ENCODE measurements at places on chromosomes 7 and 10. TPM values are rescaled to one million over a fixed set of nuclear protein-coding genes. Genes with fewer than 3 reads are reported as not detected.
A peak's percentile ranks its signal among the peaks of the same experiment; 100 is the strongest.

DNA sequence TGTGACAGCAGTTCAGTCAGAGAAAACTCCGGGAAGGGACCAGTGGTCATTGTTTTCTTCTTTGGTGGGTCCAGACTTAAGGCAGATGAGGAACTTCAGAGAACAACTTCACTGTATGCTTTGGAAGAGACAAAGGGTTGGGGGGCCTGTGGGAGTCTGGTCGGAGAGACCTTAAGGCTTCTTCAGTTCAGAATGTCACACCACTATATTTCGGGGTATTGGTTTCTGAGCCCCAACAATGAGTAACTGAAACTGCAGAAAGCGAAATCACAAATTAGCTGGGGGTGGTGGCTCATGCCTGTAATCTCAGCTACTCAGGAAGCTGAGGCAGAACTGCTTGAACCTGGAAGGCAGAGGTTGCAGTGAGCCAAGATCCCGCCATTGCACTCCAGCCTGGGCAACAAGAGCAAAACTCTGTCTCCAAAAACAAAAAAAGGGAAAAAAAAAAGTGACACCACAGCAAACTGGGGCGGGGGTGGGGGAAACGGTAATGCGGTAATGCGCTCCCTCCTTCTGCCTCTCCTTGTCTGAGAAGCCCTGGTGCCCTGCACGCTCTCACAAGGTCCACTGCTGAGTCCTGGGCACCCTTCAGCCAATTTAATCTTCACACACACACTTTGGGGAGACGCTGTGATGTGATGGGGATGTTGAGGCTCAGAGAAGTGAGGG, 2.2 kb upstream of the ADIRF start:
- DNase-seq, result no peak

DNA sequence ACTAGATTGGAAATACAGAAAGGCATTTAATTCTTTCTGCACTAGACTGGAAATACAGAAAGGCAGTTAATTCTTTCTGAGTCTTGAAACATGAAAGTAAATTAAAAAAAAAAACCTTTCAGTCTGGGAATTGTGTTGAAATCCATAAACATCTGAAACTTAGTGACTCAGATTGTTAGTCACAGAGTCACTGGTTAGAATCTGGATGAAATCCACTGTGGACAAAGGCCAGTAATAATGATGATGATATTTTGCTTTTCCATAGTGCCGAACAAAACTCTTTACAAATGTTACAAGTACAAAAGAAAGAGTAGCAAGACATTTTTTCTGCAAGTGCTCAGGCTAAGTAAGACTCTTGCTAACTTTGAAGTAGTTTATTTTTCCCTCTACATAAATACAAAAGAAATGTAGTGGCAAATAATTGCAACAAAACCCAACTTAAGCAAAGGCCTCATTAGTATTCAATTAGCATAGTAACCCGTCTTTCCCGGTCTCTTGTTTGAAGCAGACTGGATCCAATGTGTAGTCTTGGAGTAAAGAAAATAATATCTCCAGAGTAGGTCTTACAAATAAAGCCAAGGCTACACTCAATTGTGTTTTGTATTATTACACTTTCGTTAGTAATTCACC, 5.8 kb upstream of the PRTFDC1 start:
- DNase-seq, result no peak

GRCh38 chr10:7173948-7174347, 236.9 kb downstream of the SFMBT2 start:
- no peak for DNase-seq

DNA sequence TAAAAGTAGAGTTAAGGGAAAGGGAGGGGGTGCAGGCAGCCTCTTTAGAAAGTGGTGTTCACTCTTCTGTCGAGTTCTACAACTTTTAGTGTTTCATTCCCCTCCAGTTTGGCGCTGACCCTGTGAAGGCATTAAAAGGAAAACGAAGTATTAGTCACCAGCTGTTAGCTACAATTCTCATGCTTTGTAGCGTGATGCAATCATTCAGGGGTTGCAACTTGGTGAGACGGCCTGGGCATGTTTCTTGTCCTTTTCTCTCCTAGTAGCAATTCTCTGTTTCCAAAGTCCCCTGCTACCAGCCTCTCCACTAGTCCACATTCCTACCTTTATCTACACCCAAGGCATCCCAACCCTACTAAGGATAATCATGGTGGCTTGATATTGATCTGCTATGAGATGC, 33.7 kb upstream of the DGKI start:
- no peak for DNase-seq

The NAT16 gene
- total RNA-seq, result not detected

DNA sequence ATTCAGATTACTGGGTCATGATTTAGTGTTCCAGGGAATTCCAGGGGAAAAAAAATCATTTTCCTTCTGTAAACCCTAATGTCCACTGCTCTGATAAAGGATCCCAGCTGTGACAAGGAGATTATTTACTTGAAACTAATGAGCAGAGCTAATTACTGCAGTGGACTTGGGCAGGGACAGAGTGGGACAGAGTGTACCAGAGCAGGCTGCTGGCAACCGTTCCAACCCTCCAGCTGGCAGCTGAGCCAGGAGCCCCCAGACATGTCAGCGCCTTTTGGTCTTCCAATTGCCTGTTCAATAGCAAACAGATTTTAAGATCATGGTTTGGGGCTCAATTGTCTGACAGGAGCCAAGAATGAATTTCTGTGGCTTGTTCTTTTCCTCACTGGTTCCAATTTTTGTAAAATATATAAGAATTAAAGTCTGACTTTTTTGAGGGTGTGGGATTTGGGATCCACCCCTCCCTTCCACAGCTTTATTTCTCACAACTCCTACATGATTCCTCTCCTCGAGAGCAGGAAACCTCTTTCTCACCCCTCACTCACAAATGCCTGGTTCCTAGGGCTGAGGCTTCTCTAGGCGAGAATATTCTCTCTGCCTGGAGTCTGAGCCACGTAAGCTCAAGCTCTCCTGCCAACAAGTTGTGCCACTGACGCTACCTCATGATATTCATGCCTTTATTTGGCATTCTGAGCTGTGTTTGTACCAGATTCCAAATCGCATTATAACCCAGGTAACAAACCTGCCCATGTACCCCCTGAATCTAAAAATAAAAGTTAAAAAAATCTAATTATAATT, 20.6 kb upstream of the FAM180A start:
- peak; percentile 81 for DNase-seq

- DNase-seq, result no peak
Observed at GRCh38 chr7:33885290-33886148, 19.8 kb upstream of the BMPER start.

The EPO gene
- not detected for total RNA-seq

DNA sequence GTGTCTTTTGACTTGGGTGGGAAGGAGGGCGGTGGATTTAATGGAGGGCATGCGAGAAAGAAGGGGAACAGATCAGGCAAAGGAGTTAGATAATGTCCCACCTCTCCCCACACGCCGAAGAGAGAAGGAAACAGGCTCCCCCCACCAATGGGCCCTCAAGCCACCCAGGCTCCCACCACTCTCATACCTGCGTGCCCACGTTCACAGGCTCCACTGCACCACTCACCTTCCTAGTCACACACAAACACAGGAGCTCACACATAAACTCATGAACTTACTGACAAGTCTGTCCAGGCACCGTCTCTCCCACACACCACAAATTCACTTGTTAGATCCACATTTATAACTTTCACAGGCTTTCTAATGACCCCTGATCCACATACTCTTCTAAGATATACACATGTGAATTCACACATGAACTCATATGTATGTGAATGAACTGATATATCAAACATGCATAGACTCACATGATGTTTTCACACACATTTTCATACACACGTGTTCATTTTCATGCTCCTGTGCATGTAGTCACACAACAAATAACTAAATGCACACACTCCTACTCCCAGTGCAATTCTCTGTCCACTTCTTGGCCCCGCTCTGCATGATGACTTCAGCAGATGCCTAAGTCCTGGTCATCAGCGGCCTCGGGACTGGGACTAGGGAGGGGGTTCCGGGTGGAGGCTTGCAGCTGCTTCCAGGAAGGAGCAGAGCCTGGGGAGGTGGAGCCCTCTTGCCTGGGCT, 1.5 kb downstream of the LZTS2 start:
- DNase-seq, result peak; percentile 93

The EBF3 gene
- 6.2 TPM for total RNA-seq

DNA sequence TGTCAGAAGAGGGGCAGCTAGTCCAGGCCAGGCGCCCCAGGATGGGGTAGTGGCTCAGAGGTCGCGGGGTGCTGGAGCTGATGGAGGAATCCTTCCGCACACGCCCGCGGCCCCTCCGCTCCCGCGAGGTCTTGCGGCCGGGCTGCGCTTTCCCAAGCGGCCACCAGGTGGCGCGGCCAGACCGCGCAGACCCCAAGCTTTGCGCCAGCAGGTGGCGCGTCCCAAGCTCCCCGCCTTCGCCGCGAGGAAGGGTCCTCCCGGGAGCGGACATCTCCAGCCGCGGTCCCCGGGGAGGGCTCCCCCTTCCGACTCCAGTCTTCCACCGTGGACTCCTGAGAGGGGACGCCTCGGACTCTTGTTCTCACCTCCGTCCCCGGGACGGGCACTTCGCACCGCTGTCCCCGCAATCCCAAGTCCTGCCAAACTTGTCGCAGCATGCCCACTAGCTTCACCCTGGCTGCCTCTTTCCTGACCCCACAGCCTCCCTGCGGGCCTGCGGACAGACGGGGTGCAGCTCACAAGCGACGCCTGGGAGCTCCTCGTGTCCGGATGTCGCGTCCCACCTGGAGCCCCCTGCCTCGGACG, 19.4 kb downstream of the KCNK18 start:
- DNase-seq, result peak; percentile 82

The FFAR4 gene
- 0.16 TPM for total RNA-seq

DNA sequence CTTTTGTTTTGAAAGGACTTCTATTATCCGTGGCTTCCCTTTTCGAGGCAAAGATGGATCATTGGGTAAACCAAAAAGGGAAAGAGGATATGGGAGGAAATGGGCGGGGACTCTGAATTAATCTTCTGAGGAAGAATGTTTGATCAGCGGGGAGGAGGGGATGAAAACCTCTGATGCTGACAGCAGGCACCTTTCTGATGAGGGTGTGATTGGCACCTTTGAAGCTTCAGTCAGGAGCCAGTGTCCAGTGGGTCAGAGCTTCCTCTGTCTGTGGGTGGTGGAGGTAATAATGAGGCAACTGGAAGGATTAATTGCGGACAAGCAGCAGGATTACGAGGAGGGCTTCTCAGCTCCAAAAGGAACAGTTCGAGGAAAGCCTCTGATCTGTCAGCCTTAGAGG, 877.6 kb downstream of the LRMDA start:
- DNase-seq, result no peak

DNA sequence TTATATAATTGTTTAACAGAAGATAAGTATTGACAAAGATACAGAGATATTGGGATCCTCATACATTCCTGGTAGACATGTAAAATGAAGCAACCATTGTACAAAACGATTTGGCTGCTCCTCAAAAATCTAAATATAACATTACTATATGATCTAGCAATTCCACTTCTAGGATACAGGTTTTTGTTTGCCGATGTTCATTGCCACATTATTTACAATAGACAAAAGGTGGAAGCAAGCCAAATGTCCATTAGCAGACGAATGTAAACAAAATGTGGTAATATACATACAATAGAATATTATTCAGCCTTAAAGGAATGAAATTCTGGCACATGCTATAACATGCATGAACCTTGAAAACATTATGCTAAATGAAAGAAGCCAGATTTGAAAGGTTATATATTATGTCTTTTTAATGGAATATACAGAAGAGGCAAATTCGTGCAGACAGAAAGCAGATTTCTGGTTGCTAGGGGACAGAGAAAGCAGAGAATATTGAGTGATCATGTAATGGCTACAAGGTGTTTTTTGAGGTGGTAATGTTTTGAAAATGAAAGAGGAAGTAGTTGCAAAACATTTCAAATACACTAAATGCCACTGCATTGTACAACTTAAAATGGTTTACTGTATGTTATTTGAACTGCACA, 44.9 kb downstream of the POLR1F start:
- no peak for DNase-seq

The PRLHR gene
- total RNA-seq, result not detected

GRCh38 chr10:2202401-2202800, 465.1 kb upstream of the ADARB2 start:
- DNase-seq, result no peak

GRCh38 chr7:51067757-51068156, 248.9 kb downstream of the COBL start:
- DNase-seq, result peak; percentile 63

The UPK3BL1 gene
- 12.2 TPM for total RNA-seq

DNA sequence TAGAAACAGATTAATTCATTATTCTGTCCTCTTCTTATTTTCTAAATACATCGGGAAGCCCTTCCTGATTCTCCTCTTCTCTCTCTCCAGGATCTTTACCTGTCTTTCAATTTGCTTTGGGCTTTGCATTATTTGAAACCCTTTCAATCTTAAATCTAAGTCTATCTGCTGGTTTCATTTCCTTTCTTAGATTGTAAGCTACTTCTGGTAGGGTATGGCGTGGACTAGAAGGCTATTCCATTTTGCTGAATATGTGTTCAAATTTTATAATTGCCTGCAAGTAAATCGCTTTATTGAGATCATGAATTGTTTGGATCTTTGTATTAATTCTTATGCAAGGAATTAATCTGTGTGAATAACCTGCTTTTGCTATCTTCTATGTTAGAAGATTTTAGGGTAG, 11.1 kb downstream of the STAM start:
- no peak for DNase-seq

- no peak for DNase-seq
Observed at GRCh38 chr10:12844811-12845483, 156.6 kb downstream of the CCDC3 start.

DNA sequence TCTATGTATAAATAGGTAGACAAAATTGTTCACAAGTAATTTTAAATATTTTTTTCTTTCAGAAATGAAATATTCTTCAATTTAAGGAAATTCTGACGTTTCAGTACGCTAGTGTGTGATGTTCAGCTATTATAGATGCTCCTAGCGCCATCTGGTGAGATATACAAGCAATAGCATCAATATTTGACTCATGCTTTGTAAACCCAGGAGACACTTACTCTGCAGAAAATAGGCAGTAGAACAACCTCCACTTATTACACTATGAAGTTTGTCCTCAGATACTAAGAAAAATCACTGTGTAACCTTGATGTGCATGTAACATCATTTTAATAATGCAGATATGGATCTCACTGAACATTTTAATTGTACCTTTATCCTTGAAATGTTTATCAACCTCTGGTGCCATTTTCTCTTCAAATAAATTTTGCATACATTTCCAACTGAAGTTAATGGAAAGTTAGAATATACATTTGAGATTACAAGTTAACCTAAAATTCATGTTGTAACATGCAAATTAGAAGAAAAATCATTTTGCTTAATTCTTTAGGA, 151.5 kb upstream of the FAM3C start:
- no peak for DNase-seq

- DNase-seq, result no peak
Observed at GRCh38 chr7:157662110-157662791, 325.4 kb downstream of the DNAJB6 start.

The SCIN gene
- total RNA-seq, result 0.13 TPM

DNA sequence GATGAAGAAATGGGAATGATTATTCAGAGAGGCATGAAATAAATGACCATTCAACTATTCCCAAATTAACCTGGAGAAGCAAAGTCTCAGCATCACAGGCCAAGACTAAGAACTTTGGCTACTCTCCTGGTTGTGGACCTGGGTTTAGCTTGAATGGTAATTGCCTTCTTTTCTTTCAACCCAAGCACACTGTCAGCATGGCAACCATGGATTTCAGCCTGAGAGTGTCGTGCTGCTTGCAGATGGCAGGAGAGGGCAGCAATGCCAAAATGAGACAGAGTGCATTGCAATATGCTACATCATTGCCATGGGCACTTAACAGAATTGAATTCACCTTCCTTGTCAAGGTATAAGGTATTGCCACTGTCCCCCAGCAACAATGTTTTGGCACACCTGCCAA, 767.2 kb downstream of the REEP3 start:
- no peak for DNase-seq

The HTR7 gene
- 0.16 TPM for total RNA-seq

The MAD1L1 gene
- total RNA-seq, result 17.9 TPM
